ENCODE measurements at places on chromosomes 7 and 10.

- DNase-seq: no peak
Measured at GRCh38 chr10:124563320-124564040, 101.9 kb downstream of the LHPP start.

- no peak for DNase-seq
Measured at GRCh38 chr10:48192881-48193450, 81.5 kb downstream of the FRMPD2 start.

DNA sequence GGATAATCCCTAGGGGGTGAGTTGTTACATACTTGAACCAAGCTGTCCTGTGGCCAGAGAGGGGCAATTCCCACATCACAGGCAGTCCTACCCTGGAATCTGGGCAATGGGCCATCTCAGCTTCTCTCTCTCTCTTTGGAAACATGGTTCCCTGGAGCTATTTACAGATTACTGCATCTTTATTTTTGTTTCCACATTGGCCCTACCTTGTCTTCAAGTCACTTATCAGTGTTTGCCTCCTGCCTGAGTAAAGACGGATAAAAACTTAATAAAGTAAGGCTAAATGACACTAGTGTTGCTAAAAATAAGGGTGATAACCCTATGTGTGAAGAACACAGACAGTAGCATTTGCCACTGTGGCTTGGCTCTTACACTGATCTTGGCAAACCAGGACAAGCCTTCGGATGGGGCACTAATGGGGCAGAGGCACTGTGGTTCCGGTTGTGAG lies 228.2 kb downstream of the GFRA1 start:
- no peak for DNase-seq

DNA sequence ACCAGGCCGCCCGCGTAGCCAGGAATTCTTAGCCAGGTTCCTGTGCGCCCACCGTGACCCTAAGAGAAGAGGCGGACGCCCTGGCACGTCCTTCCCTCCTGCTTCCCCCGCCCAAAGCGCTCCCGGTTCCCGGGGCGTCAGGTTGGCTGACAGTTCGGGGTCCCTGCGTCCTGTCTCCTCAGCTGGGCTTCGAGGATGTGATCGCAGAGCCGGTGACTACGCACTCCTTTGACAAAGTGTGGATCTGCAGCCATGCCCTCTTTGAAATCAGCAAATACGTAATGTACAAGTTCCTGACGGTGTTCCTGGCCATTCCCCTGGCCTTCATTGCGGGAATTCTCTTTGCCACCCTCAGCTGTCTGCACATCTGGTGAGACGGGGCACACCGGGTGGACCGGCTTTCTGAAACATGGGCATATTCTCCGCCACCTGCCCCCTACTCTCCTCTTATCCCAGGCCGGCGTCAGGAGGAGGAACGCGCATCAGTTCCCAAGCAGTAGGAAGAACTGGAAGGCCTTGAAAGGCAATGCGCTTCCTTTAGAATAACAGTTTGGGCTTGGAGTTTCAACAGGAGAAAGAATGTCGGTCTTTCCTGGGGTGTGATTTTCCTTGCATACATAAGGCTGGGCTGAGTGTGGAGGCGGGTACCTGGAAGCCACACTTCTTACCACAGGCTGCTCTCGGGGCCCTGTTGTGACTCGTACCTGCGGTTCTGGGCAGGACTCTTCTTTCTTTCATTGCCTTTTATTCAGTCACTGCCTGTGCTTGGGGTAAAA lies 728 bp downstream of the CAV2 start:
- no peak for DNase-seq

- DNase-seq: no peak
Measured at GRCh38 chr7:539731-540411, 20.2 kb upstream of the PDGFA start.
